ENCODE measurements at places on chromosomes 11 and 22. TPM values are rescaled to one million over a fixed set of nuclear protein-coding genes. Genes with fewer than 3 reads are reported as not detected.

The CLDN5 gene
- total RNA-seq = 542 TPM

The SLC25A45 gene
- total RNA-seq = 2.1 TPM

The ATG2A gene
- total RNA-seq = 13.0 TPM

The STK33 gene
- total RNA-seq = 1.1 TPM

The PELI3 gene
- total RNA-seq = 3.5 TPM

The PLAAT5 gene
- not detected for total RNA-seq

The KCNK7 gene
- total RNA-seq = 0.14 TPM

The SOX6 gene
- total RNA-seq = under 0.01 TPM

The SCYL1 gene
- total RNA-seq = 67.9 TPM

The FBLN1 gene
- total RNA-seq = 0.14 TPM

The SUSD2 gene
- total RNA-seq = 0.13 TPM

The HBD gene
- total RNA-seq = not detected

The RPUSD4 gene
- total RNA-seq = 42.9 TPM

The YPEL1 gene
- 2.6 TPM for total RNA-seq

The GAL3ST3 gene
- total RNA-seq = 0.36 TPM

The ABCC8 gene
- total RNA-seq = not detected

The ACTN3 gene
- not detected for total RNA-seq
